ENCODE measurements at places on chromosomes 7 and 10.

DNA sequence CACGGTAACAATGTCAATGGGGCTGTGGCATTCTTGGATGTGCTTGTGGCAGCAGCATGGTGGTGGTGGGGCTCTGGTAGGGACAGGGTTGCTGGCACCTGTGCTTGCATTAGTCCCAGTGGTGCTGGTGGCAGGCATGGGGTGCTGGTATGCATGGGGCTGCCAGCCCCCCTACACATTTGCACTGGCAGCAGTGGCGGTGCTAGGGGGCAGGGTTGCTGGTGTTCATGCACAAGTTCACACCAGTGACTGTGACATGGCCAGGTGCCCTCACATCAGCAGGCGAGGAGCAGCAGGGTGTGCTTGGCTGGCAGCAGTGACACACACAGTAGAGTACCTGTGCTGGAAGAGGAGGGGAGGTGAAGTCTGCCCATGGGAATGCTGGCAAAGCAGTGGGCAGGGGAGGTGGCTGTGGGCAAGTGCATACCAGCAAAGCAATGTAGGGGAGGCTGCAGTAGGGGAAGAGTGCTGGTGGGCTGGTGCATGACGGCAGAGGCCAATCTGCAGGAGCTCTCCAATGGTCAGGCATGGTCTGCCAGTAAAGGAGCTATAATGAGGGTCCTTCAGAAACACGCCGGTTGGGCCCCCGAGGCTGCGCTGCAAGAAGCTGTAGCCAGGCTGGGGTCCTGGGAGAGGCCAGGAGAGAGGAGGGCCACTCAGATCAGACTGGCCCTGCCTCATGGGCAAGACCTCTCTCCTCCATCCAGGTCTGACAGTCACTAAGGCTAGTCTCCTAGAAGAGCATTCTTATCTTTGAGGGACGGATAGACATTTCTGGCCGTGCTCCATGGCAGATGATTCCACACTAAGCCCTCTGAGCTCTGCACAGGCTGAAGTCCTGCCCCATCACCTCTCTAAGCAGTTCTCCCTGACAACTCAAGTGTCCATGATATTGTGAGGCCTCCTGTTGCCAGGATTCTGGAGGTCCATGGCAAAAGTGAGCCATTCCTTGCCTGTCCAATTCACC is 406.4 kb downstream of the SEMA3D start:
- H3K27me3 ChIP-seq, result no peaks in the 10 kb centered on the region
- H3K27ac ChIP-seq, result no peak overlapping the region
- H3K4me3 ChIP-seq, result no peak overlapping the region
- H3K36me3 ChIP-seq, result no peaks in the 10 kb centered on the region
- DNase-seq, result no peak

- no peak for DNase-seq
- no peaks in the 10 kb centered on the region for H3K36me3 ChIP-seq
- no peaks in the 10 kb centered on the region for H3K27me3 ChIP-seq
- no peak overlapping the region for H3K4me3 ChIP-seq
- H3K4me1 ChIP-seq, result no peaks in the 10 kb centered on the region
Measured at GRCh38 chr7:95925971-95926370, 153.6 kb downstream of the DYNC1I1 start.

GRCh38 chr7:148783801-148784527 is 85.3 kb downstream of the CUL1 start:
- no peaks in the 10 kb centered on the region for H3K27me3 ChIP-seq
- H3K4me3 ChIP-seq, result no peak overlapping the region
- peaks cover 79% of the 10 kb centered on the region for H3K36me3 ChIP-seq
- H3K4me1 ChIP-seq, result no peaks in the 10 kb centered on the region

DNA sequence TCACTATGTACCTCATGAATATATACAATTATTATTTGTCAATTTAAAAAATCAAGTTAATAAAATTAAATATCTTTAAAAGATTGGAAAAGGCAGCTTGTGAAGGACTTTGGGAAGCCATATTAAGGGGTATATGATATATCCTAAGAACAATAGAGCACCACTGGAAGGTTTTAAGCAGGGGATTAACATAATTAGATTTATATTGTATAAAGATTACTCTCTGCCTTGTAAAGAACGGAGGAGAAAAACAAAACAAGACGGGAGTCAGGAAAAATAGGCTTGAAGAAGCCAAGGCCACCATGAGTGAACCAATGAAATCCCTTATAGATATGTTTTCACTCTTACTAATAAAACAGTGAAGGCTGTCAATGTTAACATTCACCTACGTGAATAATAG is 11.1 kb upstream of the CNNM1 start:
- no peaks in the 10 kb centered on the region for H3K4me1 ChIP-seq
- no peak overlapping the region for H3K27ac ChIP-seq
- no peak overlapping the region for H3K4me3 ChIP-seq
- DNase-seq, result no peak
- H3K36me3 ChIP-seq, result no peaks in the 10 kb centered on the region

- no peak for DNase-seq
- H3K4me1 ChIP-seq, result no peaks in the 10 kb centered on the region
- no peaks in the 10 kb centered on the region for H3K27me3 ChIP-seq
- no peaks in the 10 kb centered on the region for H3K36me3 ChIP-seq
- no peak overlapping the region for H3K4me3 ChIP-seq
- no peak overlapping the region for H3K27ac ChIP-seq
Measured at GRCh38 chr7:32400676-32401075, 89.5 kb downstream of the LSM5 start.

GRCh38 chr7:64655811-64656210 is 10.1 kb upstream of the ZNF107 start:
- H3K4me1 ChIP-seq, result no peaks in the 10 kb centered on the region
- H3K27ac ChIP-seq, result no peak overlapping the region
- no peaks in the 10 kb centered on the region for H3K27me3 ChIP-seq
- H3K36me3 ChIP-seq, result no peaks in the 10 kb centered on the region
- no peak for DNase-seq

- no peaks in the 10 kb centered on the region for H3K27me3 ChIP-seq
- no peaks in the 10 kb centered on the region for H3K36me3 ChIP-seq
- DNase-seq, result no peak
- H3K4me3 ChIP-seq, result no peak overlapping the region
- no peaks in the 10 kb centered on the region for H3K4me1 ChIP-seq
Measured at GRCh38 chr7:47669178-47669891, 87.4 kb upstream of the TNS3 start.

GRCh38 chr7:139118234-139118804 is 8.8 kb upstream of the ZC3HAV1 start:
- DNase-seq, result no peak
- H3K36me3 ChIP-seq, result no peaks in the 10 kb centered on the region
- H3K27ac ChIP-seq, result peak overlapping the region; percentile 52

- H3K4me3 ChIP-seq, result no peak overlapping the region
- DNase-seq, result no peak
Measured at GRCh38 chr10:119404719-119405519, 137.6 kb downstream of the RGS10 start.

DNA sequence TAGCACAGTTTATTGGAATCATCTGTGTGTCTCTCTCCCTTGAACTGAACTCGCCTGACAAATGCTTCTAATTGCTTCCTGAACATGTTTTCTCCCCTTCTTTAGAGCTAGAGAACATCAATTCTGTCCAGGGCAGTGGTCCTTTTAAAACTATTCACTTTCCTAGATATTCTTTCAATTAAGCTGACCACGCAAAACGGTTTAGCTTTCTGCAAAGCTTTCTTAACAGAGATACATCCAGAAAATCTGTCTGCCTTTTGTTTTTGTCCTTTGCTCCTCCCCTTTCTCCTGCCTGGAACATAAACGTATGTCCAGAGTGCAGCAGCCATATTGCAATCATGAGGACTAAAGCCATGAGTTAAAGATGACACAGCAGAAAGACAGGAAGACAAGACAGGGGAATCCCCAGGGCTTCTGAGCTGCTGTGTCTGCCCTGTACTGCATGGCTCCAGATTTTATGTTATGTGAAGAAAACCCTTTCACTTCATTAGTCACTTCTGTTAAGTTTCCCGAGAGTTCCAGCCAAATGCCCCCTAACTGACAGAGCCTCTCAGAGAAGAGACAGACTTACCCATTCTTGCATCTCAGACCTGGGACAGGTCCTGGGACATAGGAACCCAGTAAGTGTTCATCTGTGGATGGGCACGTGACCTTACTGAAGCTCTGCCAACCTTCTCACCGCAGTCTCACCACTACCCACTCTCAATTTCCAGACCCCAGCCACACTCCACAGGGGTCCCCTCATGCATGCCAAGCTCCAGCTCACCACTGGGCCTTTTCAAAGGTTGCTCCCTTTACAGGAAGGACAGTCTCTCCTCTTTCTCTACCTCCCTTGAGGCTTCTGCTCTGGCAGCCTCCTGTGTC is 35.0 kb upstream of the CPXM2 start:
- no peak overlapping the region for H3K4me3 ChIP-seq
- no peaks in the 10 kb centered on the region for H3K4me1 ChIP-seq
- DNase-seq, result no peak
- no peaks in the 10 kb centered on the region for H3K36me3 ChIP-seq
- H3K27ac ChIP-seq, result no peak overlapping the region

DNA sequence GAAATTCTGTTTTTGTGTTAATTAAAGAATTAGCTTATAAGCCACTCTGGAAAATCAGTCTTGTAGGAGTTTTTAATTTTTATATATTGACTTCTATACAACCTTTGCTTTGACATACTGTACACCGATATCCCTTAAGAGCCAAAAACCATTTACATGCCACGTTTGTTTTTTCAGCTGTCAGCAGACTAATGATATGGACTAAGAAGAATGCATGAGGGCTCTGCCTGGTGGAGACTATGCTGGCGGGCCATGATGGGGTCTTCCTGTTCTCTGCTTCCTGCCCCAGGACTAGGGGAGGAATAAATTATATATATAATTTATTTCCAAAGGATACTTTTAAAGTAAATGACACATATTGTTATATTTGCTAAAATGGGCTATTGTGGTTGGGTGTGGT is 96.3 kb downstream of the CDK14 start:
- H3K27me3 ChIP-seq, result no peaks in the 10 kb centered on the region
- no peak for DNase-seq
- H3K27ac ChIP-seq, result no peak overlapping the region
- no peaks in the 10 kb centered on the region for H3K4me1 ChIP-seq

DNA sequence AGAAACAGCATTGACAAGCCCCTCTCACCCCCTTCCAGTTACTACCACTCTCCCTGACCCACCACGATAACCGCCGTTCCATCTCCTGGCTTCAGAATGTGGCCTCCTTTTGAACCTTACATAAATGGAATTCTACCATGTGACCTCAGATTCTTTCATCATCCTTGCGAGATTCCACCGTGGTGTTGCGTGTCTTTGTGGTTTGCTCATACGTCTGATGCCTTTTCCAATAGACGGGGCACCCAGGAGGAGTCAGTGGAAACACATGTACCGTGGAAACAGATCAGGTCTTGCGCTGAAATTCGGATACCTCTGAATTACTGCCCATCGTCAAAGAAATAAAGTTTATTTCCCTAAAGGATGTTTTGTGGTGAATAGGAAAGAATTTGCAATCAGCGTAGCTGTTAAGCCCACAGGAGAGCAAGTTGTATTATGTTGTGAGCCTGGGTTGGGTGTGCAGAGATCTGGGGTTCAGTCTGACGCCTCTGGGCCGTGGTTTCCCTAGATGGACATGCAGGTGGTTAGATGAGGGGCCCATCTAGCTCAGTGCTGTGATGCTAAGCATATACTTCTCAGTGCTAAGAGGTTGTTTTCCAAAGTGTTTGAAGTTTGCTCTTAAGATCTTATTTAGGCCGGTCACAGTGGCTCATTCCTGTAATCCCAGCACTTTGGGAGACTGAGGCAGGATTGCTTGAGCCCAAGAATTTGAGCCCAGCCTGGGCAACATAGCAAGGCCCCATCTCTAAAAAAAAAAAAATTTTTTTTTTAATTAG is 29.1 kb downstream of the GTF2IRD1 start:
- no peak for DNase-seq
- no peak overlapping the region for H3K27ac ChIP-seq
- H3K4me1 ChIP-seq, result no peaks in the 10 kb centered on the region
- no peaks in the 10 kb centered on the region for H3K27me3 ChIP-seq
- no peaks in the 10 kb centered on the region for H3K36me3 ChIP-seq

DNA sequence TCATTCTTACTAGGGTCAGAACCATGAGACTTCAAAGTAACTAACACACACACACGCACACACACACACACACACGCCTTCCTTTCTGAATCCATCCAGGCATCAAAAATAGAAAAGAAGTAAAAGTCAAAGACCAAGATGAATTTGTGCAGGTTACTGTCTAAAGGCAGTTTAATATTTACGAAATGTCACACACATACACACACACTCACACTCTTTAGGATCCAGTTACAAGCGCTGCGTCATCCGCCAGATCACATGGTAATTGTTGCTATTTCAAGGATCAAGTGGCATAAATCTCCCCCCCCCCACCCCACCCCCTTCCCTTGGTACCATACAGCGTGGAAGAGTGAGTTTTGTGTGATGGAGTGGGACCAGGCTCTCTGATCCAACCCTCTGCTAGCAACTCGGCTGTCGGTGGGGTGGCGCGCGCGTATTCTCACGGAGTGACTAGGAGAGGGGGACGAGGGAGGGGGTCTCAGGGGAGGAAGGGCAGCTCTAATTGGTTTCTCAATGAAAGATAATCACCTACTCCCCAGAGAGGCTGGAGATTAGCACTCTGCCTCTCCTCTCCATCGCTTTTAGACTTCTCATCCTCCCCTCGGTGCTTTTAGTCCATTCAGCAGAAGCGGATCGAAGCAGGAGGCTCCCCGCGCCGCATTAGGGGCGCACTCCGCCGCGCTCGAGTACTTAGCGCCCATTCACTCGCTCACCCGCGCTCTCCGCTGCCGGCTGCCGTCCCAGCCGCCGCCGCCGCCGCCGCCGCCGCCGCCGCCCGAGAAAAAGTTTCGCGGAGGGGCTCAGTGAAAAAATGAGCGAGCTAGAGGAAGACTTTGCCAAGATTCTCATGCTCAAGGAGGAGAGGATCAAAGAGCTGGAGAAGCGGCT is 83.5 kb upstream of the PRKG1 start:
- DNase-seq, result no peak
- H3K27ac ChIP-seq, result no peak overlapping the region
- H3K36me3 ChIP-seq, result no peaks in the 10 kb centered on the region
- H3K27me3 ChIP-seq, result peaks cover 11% of the 10 kb centered on the region
- no peaks in the 10 kb centered on the region for H3K4me1 ChIP-seq
- H3K4me3 ChIP-seq, result no peak overlapping the region

- H3K27ac ChIP-seq, result no peak overlapping the region
- H3K4me3 ChIP-seq, result no peak overlapping the region
- H3K36me3 ChIP-seq, result no peaks in the 10 kb centered on the region
- DNase-seq, result no peak
- H3K4me1 ChIP-seq, result no peaks in the 10 kb centered on the region
Measured at GRCh38 chr10:70668454-70668970, 3.8 kb upstream of the ADAMTS14 start.

GRCh38 chr10:88680958-88681357 is 16.7 kb downstream of the LIPF start:
- no peaks in the 10 kb centered on the region for H3K4me1 ChIP-seq
- H3K36me3 ChIP-seq, result no peaks in the 10 kb centered on the region
- no peak for DNase-seq
- H3K27me3 ChIP-seq, result no peaks in the 10 kb centered on the region
- H3K4me3 ChIP-seq, result no peak overlapping the region
- H3K27ac ChIP-seq, result no peak overlapping the region

GRCh38 chr10:66836057-66836456 is 89.8 kb upstream of the LRRTM3 start:
- H3K4me1 ChIP-seq, result no peaks in the 10 kb centered on the region
- H3K4me3 ChIP-seq, result no peak overlapping the region
- H3K27ac ChIP-seq, result no peak overlapping the region

- no peaks in the 10 kb centered on the region for H3K36me3 ChIP-seq
- H3K4me3 ChIP-seq, result no peak overlapping the region
- H3K27ac ChIP-seq, result no peak overlapping the region
Measured at GRCh38 chr10:122062831-122063674, 74.1 kb downstream of the TACC2 start.

GRCh38 chr10:63464402-63465292 is 1.1 kb downstream of the JMJD1C start:
- H3K27ac ChIP-seq, result peak overlapping the region; percentile 86
- H3K4me1 ChIP-seq, result no peaks in the 10 kb centered on the region
- no peak for DNase-seq
- no peaks in the 10 kb centered on the region for H3K27me3 ChIP-seq
- H3K4me3 ChIP-seq, result peak overlapping the region; percentile 89
- H3K36me3 ChIP-seq, result no peaks in the 10 kb centered on the region

Measured in naive thymus-derived CD4-positive, alpha-beta T cell (primary cell).